ENCODE measurements at places on chromosomes 12 and 14. TPM values are rescaled to one million over a fixed set of nuclear protein-coding genes. Genes with fewer than 3 reads are reported as not detected.

Gene CIROP
- total RNA-seq, result not detected

Gene GLIPR1L1
- total RNA-seq, result not detected

DNA sequence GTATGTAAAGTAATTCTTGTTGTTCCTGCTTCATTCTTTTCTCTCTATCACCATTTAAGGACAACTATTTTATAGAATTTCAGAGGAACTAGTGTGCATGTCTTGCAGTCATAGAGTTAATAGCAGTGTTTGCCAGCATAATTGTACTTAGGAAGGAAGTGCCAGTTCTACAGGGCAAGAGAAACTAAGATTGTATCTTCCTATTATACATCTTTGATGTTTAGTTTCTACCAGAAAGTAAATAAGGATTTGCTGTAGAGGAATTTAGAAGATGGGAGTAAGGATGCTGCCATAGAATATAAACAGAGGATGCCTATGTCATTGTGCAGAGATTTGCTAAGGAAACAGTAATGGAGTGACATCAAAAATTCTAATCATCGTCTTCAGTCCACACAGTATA lies 270.9 kb upstream of the NPAS3 start:
- no peak for DNase-seq

Gene TMPRSS12
- total RNA-seq, result not detected

DNA sequence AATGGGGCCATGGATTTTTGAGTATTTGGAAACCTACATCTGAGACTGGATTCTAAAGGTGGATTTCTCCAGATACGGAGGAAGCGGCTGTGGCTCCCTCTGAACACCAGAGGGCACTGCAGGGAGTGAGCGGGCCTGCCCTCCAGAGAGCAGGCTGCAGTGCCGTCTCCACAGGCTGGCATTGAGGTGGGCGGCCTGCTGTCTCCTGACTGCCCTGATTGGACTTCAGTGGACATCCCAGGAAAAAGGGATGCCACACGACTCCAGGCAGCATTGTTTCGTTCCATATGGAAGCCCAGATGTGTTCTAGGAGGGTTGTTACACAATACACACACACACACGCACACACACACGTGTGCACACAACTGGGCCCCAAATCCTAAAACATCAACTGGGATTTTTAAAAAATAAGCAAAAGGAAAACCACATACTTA lies 20.9 kb upstream of the ANO2 start:
- no peak for DNase-seq

DNA sequence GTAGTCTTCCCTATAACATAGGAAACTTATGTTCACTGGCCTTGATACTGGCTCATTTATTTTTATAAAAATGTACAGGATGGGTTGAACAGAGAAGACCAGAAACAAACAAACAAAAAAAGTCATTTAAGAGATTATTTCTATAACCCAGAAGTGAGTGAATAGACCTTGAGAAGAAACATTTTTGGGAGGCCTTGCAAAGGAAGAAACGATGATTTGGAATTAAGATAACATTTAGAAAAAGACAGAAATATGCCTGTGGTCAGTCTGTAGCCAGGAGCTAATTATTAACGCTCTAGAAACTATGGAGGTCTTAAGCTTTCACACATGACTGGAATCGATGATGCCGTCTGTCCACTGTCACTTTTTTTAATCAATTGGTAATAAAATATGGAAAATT lies 264.0 kb downstream of the EGLN3 start:
- no peak for DNase-seq

DNA sequence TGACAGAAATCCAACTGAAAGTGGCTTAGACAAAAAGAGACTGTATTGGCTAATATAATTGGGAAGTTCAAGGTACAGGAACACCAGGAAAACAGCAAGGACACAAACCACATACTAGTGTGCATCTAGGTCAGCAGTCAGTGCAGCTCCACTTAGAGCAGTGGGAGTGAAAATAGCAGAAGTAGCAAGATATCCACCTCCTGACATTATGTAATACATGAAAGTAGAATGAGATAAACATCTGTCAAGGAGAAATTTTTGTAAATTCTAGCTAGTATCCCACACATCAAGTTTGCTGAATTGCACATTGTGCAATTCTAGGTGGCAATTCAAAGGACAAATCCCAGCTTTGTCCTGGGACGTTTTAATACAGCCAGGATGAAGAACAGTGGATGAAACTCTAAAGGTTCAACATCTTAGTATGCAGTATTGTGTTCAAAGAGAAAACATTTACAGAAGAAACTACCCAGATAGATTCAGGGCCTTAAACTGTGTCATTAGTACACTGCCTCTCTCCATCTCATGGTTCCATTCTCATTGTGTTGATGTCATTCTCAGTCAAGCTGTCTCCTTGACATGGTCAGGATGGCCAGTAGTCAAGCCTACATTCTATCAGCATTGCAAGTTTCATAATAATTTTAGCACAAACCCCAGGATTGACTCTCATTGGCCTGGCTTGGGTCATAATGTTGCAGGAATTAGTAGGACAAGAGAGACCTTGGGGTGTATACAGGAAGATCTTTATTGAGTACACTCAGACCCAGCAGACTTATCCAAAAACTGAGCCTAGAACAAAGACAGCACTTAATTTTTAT lies 56.8 kb downstream of the SDR9C7 start:
- DNase-seq, result no peak

- no peak for DNase-seq
These were observed 2.5 kb upstream of the ALDH2 start for GRCh38 chr12:111764120-111764821.

DNA sequence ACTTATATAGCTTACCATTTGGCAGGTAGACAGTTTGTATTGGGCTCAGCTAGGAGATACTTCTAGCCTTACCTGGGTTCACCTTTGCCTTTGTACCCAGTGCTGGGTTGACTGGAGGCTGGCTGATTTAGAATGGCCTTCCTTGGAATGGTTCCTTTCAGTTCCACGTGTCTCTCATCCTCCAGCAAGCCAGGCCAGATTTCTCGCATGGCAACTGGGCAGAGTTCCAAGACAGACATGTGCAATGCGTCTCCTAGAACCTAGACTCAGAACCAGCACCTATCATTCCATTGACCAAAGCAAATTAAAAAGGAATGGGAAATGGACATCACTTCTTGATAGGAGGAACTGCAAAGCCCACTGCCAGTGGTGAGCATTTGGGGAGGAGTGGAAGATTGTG lies 79.1 kb upstream of the BDKRB2 start:
- no peak for DNase-seq

Gene BIN2
- 5.6 TPM for total RNA-seq

Gene HELB
- total RNA-seq, result 6.4 TPM

- DNase-seq, result peak; percentile 63
These were observed 559 bp upstream of the CKAP4 start for GRCh38 chr12:106248312-106248845.

Gene TAS2R30
- 18.1 TPM for total RNA-seq

- DNase-seq, result no peak
These were observed 22.3 kb downstream of the MSRB3 start for GRCh38 chr12:65300679-65301349.

GRCh38 chr12:51871126-51871525 lies 16.8 kb upstream of the ANKRD33 start:
- DNase-seq, result no peak

Gene SYNDIG1L
- total RNA-seq, result not detected

- no peak for DNase-seq
These were observed 203.8 kb downstream of the RBM19 start for GRCh38 chr12:113762155-113762881.

- no peak for DNase-seq
These were observed 39.8 kb downstream of the SVOP start for GRCh38 chr12:108980831-108981618.

DNA sequence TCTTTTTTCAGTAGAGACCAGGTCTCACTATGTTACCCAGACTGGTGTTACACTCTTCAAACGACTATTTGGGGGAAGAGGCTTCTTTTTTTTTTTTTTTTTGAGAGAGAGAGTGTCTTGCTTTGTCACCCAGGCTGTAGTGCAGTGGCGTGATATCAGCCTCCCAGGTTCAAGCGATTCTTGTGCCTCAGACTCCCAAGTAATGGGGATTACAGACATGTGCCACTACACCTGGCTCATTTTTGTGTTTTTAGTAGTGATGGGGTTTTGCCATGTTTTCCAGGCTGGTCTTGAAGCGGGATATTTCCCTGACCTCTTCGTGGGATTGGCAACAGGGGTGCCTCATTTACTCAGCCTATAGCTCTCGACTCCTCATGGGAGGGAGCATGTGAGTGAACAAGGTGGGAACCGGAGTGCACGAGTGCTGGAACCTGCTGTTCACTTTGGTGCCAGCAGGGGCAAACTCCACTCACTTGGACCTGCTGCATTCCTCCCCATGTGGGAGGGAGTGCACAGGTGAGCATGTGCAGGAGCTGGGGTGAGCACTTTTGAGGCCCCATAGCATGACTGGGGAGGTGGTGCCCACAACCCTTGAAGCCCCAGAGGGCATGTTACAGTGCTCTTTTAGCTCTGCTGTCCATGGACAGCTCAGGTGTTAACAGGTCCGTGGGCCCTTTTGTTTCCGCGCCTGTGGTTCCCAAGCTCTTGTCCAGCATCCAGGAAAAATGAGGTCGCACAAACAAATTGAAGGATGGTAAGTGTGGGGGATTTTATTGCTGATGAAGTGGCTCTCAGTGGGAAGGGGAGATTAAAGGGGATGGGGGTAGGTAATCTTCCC lies 79.1 kb upstream of the HECTD1 start:
- no peak for DNase-seq

Gene CLMN
- total RNA-seq, result 13.6 TPM

DNA sequence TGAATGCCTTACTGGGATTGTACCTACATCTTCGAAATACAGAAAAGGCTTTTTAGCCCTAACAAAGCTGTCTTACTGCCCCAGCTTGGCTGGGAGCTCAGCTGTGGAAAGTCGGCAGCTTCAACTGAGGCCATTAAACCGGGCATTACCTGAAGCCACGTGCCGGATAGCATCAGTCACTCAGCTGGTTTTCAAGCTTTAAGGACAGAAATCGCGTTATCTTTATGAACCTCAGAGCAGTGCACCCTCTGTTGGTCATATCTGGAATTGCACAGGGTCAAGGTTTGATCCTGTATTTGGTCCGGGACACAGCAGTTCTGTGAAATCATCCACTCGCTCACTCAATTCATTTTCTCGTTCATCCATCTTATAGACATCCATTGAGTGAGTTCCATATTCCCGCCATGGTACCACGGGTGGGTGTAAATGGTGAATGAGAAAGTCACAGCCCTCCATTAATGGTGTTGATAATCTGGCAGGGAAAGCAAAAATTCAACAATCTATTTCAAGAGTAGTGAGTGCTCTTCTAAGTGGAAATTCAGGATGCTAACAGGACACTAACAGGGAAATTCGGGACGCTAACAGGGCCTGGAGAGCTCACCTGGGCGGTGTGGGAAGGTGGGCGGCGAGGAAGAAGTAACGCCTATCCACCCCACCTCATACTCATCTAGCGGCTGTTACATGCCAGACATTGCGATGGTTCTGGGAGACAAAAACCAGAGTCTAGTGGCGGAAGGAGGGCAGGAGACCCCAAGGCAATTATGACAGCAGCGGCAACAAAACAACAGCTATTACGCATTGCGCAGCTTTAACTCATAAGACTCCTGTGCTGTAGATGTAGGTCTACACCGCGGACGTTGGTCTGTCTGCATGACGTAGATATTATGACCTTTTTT lies 60.6 kb upstream of the TCL1A start:
- DNase-seq, result no peak

- DNase-seq, result no peak
These were observed 4.2 kb upstream of the DAD1 start for GRCh38 chr14:22593189-22593588.

Data from skin of body (tissue), 3 donors.